Effector CD8-positive, alpha-beta T cell (primary cell): ENCODE measurements at places on chromosomes 7 and 10.

- no peak for DNase-seq
Observed at GRCh38 chr10:87734987-87735827, 75.5 kb downstream of the PAPSS2 start.

- peak; percentile 15 for DNase-seq
Observed at GRCh38 chr7:2645274-2645868, 13.6 kb downstream of the TTYH3 start.

GRCh38 chr7:55500117-55500756 lies 72.1 kb downstream of the VOPP1 start:
- DNase-seq: no peak

- no peak for DNase-seq
Observed at GRCh38 chr7:116630932-116631671, 40.9 kb upstream of the MET start.

GRCh38 chr10:113487154-113487553 lies 65.7 kb upstream of the HABP2 start:
- no peak for DNase-seq
